ENCODE measurements at places on chromosomes 7 and 10.

DNA sequence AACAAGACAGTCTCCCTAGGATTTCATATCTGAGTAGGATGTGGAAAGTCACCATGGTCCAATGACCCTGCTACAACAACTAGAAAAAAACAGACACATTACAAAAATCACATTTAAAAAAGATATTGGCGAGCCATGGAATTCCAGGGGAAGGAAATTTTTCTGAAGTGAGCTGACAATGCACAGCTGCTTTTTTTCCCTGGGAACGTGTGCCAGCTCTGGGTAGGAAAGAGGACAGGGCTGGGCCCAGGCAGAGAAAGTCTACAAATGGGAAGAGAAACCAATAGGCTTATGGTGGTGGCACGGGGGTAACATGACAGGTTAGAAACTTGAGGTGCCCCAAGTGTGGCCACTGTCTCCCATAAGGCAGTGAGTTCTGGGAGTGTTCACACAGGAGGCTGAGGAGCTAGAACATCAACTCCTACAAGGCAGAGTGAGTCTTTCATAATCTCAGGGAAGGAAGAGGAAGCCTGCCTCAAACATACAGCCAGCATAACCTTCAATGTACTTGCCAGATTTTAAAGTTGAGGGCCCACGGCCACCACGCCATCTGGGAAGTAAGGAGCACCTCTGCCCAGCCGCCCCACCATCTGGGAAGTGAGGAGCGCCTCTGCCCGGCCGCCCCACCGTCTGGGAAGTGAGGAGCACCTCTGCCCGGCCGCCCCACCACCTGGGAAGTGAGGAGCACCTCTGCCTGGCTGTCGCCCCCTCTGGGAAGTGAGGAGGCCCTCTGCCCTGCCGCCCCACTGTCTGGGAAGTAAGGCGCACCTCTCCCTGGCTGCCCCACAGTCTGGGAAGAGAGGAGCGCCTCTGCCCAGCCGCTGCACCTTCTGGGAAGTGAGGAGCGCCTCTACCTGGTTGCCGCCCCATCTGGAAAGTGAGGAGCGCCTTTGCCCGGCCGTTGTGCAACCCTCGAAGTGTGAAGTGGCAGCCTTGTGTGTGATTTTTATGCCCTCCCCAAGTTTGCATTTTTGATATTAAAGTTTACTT lies 5.9 kb downstream of the FBXL13 start:
- no peak overlapping the region for H3K27ac ChIP-seq
- H3K36me3 ChIP-seq = no peaks in the 10 kb centered on the region
- DNase-seq = no peak

DNA sequence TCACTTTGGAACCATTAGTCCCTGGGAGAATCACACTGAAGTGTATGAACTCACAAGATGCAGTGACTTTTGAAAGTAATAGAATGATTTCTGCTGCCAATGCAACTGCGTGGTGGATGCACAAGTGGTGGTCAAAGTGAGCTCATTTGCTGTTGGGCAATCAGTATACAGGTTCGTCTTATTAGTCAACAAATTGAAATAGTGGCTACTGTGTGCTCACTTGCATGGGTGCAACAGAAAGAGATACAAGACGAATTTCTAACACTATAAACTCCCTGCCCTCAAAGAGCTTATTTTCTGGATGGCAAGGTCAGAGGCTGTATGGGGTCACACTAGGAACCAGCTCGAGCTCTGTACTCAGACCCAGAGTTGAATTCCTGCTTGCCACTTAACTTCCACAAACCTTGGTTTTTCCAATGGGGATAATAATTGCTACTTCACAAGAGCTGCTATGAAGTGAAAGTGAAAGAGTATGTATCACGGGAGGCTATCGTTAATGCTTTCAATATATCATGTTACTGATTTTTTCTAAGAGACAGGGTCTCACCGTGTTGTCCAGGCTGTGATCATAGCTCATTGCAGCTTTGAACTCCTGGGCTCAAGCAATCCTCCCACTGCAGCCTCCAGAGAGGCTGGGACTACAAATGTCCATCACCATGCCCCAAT lies 8.3 kb upstream of the BCL7B start:
- no peak for DNase-seq
- H3K27ac ChIP-seq = no peak overlapping the region
- no peaks in the 10 kb centered on the region for H3K4me1 ChIP-seq
- H3K36me3 ChIP-seq = peaks cover 19% of the 10 kb centered on the region
- peak overlapping the region; percentile 31 for H3K4me3 ChIP-seq

DNA sequence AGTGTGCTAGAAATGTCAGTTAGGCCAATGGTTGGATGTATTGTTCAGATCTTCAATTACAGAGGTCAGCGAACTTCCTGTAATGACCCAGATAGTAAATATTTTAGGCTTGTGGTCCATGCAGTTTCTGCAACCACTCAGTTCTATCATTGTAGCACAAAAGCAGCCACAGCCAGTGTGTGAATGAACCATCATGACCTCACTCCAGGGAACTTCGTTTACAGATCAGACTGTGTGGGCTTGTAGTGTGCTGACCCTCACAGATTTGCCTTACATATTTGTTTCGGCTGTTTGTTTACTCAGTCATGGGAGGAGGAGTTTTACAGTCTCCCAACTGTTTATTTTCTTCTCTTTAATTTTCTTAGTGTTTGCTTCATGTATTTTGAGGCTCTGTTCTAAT lies 55.4 kb downstream of the LANCL2 start:
- H3K27me3 ChIP-seq = no peaks in the 10 kb centered on the region
- H3K4me1 ChIP-seq = peaks cover 7% of the 10 kb centered on the region
- H3K36me3 ChIP-seq = peaks cover 5% of the 10 kb centered on the region
- no peak overlapping the region for H3K27ac ChIP-seq

GRCh38 chr7:142438235-142438922 lies 180.5 kb upstream of the PRSS58 start:
- H3K27ac ChIP-seq = no peak overlapping the region
- no peaks in the 10 kb centered on the region for H3K36me3 ChIP-seq

GRCh38 chr7:18086165-18087025 lies 58.7 kb upstream of the PRPS1L1 start:
- peak; percentile 43 for DNase-seq
- peak overlapping the region; percentile 41 for H3K27ac ChIP-seq
- H3K4me1 ChIP-seq = peaks cover 20% of the 10 kb centered on the region
- no peaks in the 10 kb centered on the region for H3K36me3 ChIP-seq
- H3K27me3 ChIP-seq = no peaks in the 10 kb centered on the region
- H3K4me3 ChIP-seq = peak overlapping the region; percentile 85

DNA sequence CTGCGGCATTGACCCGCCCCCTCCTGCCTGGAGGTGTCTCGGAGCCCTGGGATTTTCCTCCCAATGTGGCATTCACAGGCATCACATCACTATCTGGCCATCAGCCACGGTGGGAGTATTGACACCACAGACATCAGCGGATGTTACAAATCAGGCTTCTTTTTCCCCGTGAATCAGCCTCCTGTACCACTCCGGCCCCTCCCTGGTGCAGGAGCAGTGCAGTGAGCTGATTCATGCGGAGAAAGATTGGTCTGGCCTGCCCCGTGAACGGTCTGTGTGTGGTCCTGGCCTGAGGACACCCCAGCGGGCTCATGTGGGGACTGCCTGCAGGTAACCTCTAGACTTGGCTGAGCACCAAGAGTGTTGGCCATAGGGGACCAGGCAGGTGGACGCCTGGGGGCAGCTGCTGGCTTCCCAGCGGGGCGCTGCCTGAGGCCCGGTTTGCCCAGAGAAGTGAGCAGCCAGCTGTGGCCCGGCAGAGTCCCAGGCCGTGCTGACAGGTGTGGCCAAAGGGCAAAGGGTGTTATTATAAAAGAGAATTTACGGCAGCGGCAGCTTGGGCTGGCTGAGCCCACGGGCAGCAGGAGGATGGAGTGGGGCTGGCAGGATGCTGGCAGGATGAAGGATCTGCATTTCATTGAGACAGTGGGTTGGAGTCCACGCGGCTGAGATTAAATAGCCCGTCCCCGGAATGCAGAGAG lies 32.1 kb upstream of the GNA12 start:
- H3K4me3 ChIP-seq = no peak overlapping the region

DNA sequence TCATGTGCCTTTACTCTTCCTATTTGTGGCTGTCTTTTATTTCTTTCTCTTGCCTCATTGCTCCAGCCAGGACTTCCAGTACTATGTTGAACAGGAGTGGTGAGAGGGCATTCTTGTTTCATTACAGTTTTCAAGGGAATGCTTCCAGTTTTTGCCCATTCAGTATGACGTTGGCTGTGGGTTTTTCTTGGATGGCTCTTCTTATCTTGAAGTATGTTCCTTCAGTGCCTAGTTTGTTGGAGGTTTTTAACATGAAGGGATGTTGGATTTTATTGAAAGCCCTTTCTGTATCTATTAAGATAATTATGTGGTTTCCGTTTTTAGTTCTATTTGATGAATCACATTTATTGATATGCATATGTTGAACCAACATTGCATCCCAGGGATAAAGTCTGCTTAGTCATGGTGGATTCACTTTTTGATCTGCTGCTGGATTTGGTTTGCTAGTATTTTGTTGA lies 96.8 kb downstream of the GLCCI1 start:
- H3K36me3 ChIP-seq = peaks cover 9% of the 10 kb centered on the region
- H3K4me3 ChIP-seq = no peak overlapping the region
- H3K4me1 ChIP-seq = peaks cover 16% of the 10 kb centered on the region
- no peak for DNase-seq
- H3K27me3 ChIP-seq = no peaks in the 10 kb centered on the region

GRCh38 chr10:17643339-17643754 lies 604 bp upstream of the STAM start:
- peak overlapping the region; percentile 97 for H3K27ac ChIP-seq
- peak; percentile 70 for DNase-seq
- H3K36me3 ChIP-seq = peaks cover 3% of the 10 kb centered on the region
- H3K4me1 ChIP-seq = peaks cover 63% of the 10 kb centered on the region

DNA sequence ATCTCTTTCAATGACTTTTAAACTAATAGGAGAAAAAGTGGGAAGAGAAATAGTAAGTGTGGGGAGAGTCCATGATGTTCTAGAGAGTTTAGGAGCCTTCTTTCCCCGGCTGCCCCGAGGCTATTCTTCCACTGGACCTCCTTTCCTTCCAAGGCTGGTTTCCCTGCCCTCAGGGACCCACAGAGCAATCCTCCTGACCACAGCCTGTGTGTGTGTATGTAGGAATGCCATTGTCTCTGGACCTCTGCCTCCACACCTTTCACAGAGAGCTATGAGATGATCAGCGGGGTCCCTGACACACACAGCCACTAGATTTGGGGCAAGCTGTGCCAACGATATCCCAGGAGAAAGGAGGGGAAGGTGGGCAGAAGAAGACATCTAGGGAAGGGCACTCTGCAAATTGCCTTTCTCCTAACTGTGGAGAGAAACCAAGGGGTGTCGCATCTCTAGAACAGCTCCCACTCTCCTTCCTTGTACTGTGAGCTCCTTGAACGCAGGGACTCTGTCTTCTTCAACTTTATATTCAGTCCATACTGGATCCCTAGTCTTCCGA lies 13.3 kb upstream of the CHCHD3 start:
- H3K27ac ChIP-seq = no peak overlapping the region
- H3K4me3 ChIP-seq = no peak overlapping the region
- H3K36me3 ChIP-seq = no peaks in the 10 kb centered on the region
- DNase-seq = no peak
- H3K27me3 ChIP-seq = no peaks in the 10 kb centered on the region

GRCh38 chr7:131501422-131501821 lies 55.0 kb downstream of the PODXL start:
- no peaks in the 10 kb centered on the region for H3K27me3 ChIP-seq
- H3K4me1 ChIP-seq = peaks cover 50% of the 10 kb centered on the region
- H3K4me3 ChIP-seq = no peak overlapping the region
- peaks cover 54% of the 10 kb centered on the region for H3K36me3 ChIP-seq

GRCh38 chr7:143015926-143016490 lies 10.9 kb downstream of the OR9A2 start:
- H3K4me1 ChIP-seq = no peaks in the 10 kb centered on the region
- no peaks in the 10 kb centered on the region for H3K36me3 ChIP-seq
- no peak overlapping the region for H3K27ac ChIP-seq
- H3K4me3 ChIP-seq = no peak overlapping the region
- DNase-seq = no peak

DNA sequence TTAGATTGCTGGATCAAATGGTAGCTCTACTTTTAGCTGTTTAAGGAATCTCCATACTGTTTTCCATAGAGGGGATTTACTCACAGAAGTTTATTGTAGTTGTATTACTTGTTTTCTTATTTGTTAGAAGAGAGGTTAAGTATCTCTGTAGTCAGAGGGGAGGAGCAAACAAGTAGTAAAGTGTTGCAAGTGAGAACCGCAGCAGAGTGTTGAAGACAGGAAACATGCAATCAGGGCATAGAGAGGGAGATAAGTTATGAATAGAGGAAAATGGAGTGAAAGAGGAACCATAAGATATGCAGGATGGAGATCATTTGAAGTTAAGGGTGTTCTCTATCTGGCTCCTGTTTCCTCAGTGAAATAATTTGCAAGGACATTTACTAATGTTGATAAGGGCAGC lies 331.4 kb upstream of the TMEM229A start:
- H3K36me3 ChIP-seq = no peaks in the 10 kb centered on the region
- no peak overlapping the region for H3K27ac ChIP-seq
- H3K4me1 ChIP-seq = no peaks in the 10 kb centered on the region
- DNase-seq = no peak

DNA sequence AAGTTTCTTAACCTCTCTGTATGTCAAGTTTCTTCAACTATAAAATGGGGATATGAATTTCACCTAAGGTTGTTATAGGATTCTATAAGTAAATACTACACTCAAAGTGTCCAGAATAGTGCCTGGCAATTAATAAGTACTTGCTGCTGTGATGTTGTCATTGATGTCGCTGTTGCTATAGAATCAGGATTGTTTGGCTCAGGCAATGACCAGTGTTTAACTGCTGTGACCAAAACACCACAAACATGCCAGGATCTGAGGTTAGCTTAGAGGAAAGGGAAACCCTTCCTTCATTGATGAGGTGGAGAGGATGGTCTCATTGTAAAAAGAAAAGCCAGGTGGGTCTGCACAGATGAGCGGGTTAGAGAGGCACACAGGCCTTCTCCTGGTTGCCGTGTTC lies 223.1 kb upstream of the INHBA start:
- no peaks in the 10 kb centered on the region for H3K36me3 ChIP-seq
- no peak overlapping the region for H3K27ac ChIP-seq
- no peak for DNase-seq
- no peaks in the 10 kb centered on the region for H3K4me1 ChIP-seq
- H3K27me3 ChIP-seq = peaks cover 6% of the 10 kb centered on the region

DNA sequence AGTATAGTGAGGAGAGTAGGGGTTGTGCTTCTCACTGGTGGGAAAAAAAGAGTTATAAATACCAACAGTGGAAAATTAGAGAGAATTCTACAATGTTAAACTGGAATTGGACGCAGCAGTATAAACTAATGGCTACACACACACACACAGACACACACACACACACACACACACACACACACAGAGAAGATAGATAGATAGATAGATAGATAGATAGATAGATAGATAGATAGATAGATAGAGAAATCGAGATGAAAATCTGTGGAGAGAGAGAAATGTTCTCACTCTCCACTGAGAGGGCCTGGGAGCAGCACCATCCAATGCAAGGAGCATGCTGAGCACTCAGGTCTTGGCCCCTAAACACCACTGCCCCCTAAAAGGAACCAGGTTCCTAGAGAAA lies 99.9 kb upstream of the LRRC4 start:
- H3K4me3 ChIP-seq = no peak overlapping the region
- H3K4me1 ChIP-seq = peaks cover 17% of the 10 kb centered on the region
- no peak overlapping the region for H3K27ac ChIP-seq
- no peak for DNase-seq
- no peaks in the 10 kb centered on the region for H3K36me3 ChIP-seq

GRCh38 chr10:11605807-11606408 lies 5.5 kb downstream of the USP6NL start:
- H3K27ac ChIP-seq = no peak overlapping the region
- H3K27me3 ChIP-seq = no peaks in the 10 kb centered on the region
- H3K4me1 ChIP-seq = peaks cover 19% of the 10 kb centered on the region
- H3K36me3 ChIP-seq = no peaks in the 10 kb centered on the region
- H3K4me3 ChIP-seq = no peak overlapping the region

All from left ventricle myocardium inferior (tissue), 1 donor.